ENCODE measurements at places on chromosomes 12 and 14.
A peak's percentile ranks its signal among the peaks of the same experiment; 100 is the strongest.

- no peak for DNase-seq
These were observed 198.5 kb downstream of the KCNC2 start for GRCh38 chr12:75011120-75011519.

- DNase-seq = no peak
These were observed 469.4 kb downstream of the CCER1 start for GRCh38 chr12:90485560-90485959.

- peak; percentile 44 for DNase-seq
These were observed 368.8 kb downstream of the SYT1 start for GRCh38 chr12:79233341-79233781.

- DNase-seq = no peak
These were observed 9.2 kb downstream of the EGLN3 start for GRCh38 chr14:33941718-33942117.

DNA sequence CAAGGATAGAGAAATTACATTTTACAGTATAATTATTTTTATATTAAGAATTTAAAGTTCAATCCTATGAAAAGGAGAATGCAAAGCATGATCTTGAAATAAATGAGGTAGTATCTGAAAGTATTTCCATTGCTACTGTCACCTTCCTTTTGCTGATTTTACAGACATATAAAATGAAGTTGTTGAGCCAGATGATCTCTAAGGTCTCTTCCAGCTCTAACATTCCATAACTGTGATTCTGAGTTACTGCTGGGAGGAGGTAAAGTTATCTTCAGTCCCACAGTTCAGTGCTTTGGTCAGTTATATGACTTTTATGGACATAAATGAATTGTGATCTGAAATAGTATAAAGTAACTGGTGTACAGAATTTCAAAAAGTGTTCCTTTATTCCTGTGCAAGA lies 52.8 kb downstream of the SLC38A6 start:
- DNase-seq = no peak

GRCh38 chr12:57208631-57209282 lies 7.8 kb upstream of the NXPH4 start:
- no peak for DNase-seq

DNA sequence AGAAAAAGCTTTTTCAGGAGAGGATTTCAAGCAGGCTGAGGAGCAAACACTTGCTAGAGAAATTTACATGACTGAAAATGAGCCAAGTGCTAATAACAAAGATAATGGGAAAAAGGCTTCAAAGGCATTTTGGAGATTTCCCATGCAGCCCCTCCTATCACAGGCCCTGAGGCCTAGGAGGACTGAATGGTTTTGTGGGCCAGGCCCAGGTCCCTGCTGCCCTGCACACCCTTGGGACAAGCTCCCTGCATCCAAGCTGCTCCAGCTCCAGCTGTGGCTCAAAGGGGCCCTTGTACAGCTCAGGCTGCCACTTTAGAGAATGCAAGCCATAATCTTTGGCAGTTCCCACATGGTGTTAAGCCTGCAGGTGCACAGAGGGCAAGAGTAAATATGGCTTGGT lies 154.0 kb upstream of the LMNTD1 start:
- no peak for DNase-seq

- DNase-seq = no peak
These were observed 466.5 kb downstream of the TMTC2 start for GRCh38 chr12:83153177-83153576.

DNA sequence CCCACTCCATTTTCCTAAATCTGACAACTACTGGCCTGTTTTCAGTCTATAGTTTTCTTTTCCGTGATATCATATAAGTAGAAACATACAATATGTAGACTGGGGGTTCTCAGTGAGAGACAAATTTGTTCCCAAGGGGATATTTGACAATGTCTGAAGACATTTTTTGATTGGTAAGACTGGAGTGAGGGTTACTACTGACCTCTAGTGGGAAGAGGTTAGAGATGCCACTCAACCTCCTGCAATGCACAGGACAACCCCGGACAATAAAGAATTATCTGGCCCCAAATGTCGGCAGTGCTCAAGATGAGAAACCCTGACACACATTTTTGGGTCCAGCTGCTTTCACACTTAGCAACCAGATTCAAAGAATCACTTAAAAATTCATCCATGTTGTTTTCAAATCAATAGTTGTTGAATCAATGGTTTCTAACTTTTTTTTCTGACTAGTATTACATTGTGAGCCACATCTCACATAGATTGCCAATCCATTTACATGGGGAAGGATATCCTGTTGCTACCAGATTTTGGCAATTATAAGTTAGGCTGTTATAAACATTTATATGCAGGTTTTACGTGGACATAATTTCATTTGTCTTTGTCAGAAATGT lies 307.1 kb downstream of the RPL10L start:
- no peak for DNase-seq

DNA sequence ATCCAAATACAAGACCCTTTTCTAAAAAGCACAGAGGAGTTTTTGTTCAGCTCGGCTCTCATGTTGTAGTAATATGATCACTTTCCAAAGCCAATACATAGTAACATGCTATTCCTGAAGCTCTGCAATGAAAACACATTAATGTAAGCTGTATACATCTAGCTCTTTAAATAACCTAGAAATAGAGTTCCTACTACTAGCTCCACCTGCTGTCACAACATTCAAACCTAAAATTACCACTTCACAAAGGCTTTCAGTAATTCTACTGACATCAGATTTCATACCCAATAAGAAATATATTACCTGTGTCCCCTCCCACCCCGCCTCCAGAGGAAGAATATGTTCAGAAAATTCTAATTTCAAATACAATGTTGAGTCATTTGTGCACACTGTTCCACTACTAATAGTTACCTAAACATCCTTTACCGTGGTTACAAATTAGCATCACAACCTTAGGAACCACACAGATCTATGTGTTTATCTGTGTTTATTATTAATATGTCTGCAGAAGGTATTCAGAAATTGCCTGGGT lies 17.8 kb downstream of the EFCAB11 start:
- DNase-seq = no peak

DNA sequence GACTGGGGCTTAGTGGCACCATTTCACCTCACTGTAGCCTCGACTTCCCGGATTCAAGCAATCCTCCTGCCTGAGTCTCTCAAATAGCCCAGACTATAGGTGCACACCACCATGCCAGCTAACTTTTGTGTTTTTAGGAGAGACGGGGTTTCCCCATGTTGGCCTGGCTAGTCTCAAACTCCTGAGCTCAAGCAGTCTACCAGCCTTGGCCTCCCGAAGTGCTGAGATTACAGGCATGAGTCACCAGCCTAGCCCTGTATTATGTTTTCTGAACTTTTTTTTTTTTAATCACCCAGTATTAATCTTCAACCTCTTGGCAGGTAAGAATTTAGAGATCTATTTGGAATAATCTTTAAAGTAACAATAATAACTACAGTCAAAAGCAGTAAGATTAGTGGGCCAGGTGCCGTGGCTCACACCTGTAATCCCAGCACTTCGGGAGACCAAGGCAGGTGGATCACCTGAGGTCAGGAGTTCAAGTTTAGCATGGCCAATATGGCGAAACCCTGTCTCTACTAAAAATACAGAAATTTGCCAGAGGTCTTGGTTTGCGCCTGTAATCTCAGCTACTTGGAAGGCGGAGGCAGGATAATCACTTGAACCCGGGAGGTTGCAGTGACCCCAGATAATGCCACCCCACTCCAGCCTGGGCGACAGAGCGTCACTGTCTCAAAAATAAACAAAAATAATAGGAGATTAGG lies 8.6 kb downstream of the NANOG start:
- no peak for DNase-seq

GRCh38 chr12:10392394-10392930 lies 2.6 kb upstream of the KLRK1 start:
- peak; percentile 73 for DNase-seq

GRCh38 chr12:75862692-75863471 lies 168.7 kb downstream of the PHLDA1 start:
- no peak for DNase-seq

- no peak for DNase-seq
These were observed 6.5 kb downstream of the TPH2 start for GRCh38 chr12:71945121-71945520.

DNA sequence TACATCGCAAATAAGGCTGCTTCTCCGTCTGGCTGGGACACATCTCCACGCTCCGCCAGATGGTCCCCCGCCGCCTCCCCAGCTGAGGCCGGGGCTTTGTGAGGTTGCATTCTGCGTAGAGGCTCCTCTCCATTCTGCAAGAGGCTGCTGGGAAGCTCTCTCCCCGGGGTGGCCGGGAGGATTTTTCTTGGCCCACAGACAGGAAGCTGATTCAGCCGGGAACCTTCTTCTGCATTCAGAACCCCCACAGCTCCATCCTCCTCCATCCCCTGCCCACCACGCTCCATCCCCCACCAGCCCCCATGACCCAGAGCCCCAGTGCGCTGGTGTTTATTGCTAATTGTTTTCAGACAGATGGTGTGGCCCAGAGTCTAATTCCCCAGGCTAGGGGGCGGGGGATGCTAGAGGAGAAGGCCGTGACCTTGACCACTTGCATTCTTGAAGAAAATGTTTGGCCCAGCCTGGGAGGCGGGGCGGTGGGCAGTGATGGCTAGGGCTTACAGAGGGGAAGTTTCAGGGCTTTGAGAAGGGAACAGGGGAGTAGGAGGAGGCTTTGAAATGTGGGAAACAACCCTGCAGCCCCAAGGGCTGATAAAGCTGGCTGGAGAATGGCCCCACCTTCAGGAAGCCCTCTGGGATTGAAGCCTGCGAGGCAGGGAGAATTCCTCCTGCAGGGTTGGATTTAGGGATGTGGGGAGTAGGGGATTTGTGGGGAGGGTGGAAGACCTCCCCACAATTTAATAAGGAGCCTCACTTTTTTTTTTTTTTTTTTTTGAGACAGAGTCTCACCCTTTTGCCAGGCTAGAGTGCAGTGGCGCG lies 88.5 kb upstream of the NCOR2 start:
- peak; percentile 90 for DNase-seq

DNA sequence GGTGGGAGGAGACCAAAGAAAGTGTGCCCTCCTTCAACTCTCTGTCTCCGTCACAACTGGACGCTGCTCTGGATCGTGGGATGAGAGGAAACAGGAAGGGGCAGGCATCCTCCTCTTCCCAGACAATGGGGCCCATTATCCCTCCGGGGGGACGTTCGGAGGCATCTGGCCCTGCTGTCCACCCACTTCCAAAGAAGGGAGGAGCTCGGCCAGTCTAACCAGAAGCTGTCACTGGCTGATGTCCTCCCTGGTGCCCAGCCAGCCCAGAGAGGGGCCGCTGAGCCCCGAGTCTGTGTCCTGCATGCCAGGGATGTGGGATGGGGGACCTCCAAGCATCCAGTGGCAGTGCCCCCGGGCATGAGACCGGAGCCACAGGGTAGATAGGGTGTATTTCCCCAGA lies 39.8 kb upstream of the MEG3 start:
- no peak for DNase-seq

DNA sequence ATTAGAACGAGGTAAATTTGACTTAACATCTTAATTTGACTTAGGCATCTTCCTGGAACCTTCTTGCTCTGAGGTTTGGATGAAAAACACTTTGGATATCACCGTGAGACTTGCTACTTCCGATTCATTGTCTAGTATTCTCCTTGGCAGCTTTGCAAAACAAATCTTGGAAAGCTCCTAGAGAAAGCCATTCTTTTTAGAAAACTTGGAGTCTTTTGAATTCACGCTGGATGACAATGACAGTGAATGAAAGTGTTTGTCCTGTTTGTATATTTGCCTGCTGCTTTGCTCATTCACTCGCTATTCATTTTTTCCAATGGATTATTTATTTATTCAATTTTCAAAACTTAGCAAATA lies 222.1 kb upstream of the HMGA2 start:
- no peak for DNase-seq

DNA sequence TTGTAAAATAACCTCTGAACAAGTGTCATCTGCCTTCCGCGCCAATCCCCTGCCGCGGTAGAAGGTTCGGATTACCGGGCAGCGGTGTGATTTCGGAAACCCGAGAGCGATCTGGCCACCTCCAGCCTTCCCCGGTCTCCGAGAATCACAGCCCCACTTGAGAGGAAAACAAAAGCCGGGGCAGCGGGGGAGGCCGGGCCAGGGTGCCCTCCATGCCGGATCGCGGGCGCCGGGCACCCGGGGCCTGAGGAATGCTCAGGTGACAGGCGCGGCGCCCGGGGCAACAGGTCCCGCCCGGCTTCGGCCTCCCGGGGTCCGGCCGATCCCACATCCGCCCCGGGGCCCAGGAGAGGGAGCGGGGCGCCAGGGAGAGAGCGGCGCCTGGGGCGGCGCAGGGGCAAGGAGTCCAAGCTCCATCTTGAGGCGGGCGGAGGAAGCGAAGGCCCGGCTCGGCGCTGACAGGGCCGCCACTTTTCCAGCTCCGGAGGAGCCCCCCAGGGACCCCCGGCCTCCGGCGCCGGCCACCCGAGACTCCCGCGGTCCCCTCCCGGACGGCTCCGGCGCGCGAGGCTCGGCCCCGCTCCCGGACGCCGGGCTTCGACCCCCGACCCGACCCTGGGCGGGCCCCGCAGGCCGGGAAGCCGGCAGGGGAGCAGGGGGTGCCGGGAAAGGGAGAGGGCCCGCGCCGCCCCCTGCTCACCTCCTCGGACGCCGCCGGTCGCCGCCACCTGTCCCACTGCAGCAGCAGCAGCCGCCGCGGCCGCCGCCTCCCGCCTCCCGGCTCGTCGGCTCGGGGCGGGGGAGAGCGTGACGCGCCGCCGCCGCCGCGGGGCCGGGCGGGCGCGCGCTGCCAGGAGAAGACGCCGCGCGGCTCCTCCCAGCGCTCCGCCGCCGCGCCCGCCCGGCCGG lies at the start of gene CLIP1:
CLIP1 (minus strand) TSS at position 849 of the 909 bp plus-strand sequence. CDS start 42,217 bp downstream, outside the sequence.
- no peak for DNase-seq
